ENCODE measurements at places on chromosomes 4 and X. TPM values are rescaled to one million over a fixed set of nuclear protein-coding genes. Genes with fewer than 3 reads are reported as not detected.

GRCh38 chrX:16671005-16671404 is 21.0 kb downstream of the S100G start:
- no peak overlapping the region for H3K4me3 ChIP-seq
- no peaks in the 10 kb centered on the region for H3K27me3 ChIP-seq
- H3K4me1 ChIP-seq = no peaks in the 10 kb centered on the region
- no peaks in the 10 kb centered on the region for H3K36me3 ChIP-seq
- DNase-seq = peak; percentile 5

DNA sequence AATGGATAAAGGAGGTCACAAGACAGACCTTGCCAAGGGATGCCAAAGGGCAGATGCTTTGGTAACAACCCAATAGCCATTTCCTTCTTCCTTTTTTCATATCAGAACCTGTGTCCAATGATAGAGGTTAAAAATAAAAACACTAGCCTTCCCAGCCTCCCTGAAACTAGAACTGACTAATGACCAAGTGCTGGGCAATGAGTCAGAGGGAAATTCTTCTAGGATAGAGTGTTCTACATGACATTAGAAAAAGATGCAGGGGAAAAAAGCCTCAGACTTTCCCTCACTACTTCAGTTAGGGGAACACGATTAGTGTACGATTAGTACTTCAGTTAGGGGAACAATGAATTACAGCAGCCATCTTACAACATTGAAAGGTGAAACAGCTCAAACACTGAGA is 29.3 kb upstream of the FAM47C start:
- H3K27me3 ChIP-seq = no peaks in the 10 kb centered on the region
- no peak for DNase-seq
- no peaks in the 10 kb centered on the region for H3K36me3 ChIP-seq
- no peaks in the 10 kb centered on the region for H3K4me1 ChIP-seq
- H3K27ac ChIP-seq = no peak overlapping the region

PLXNB3 gene
- 0.47 TPM for total RNA-seq

DNA sequence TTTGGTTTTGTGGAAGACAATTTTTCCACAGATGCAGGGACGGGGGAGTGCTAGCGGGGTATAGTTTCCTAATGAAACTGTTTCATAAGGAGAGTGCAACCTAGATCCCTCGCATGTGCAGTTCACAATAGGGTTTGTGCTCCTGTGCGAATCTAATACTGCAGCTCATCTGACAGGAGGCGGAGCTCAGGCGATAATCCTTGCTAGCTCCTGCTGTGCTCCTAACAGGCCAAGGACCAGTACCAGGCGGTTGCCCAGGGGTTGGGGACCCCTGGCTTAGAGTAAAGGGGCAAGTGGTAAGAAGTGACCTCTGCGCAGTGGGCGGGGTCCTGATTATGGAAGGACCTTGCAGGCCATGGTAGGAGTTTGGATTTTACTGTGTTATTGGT is 3.8 kb downstream of the SCML1 start:
- no peaks in the 10 kb centered on the region for H3K36me3 ChIP-seq
- no peak overlapping the region for H3K27ac ChIP-seq
- H3K4me3 ChIP-seq = no peak overlapping the region
- no peak for DNase-seq
- H3K4me1 ChIP-seq = peaks cover 14% of the 10 kb centered on the region
- no peaks in the 10 kb centered on the region for H3K27me3 ChIP-seq

ASMT gene
- total RNA-seq = not detected

DNA sequence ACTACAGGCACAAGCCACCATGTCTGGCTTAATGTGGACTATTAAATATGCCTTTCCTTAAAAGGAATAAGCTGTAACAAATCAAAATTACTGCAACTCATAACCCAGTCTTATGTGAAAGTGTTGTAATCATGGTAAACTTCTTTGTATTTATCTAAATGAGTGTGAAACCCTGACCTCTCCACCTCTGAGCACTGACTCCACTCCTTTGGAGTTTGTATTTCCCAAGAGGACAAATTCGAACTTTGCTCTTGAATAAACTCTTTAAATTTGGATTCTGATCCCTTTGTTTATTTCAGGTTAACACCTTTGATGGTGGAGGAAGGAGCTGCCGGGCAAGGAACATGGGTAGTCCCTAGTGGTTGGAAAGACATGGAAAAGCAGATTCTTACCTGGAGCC is 48.3 kb upstream of the FAM9A start:
- peaks cover 2% of the 10 kb centered on the region for H3K27me3 ChIP-seq
- DNase-seq = no peak
- no peaks in the 10 kb centered on the region for H3K36me3 ChIP-seq
- H3K4me1 ChIP-seq = no peaks in the 10 kb centered on the region
- no peak overlapping the region for H3K27ac ChIP-seq
- H3K4me3 ChIP-seq = no peak overlapping the region

CTSO gene
- total RNA-seq = 14.1 TPM
